CD4-positive, alpha-beta T cell treated with Interleukin-15 for 4 hours (primary cell): ENCODE measurements at places on chromosomes 6 and 20.
A peak's percentile ranks its signal among the peaks of the same experiment; 100 is the strongest.

DNA sequence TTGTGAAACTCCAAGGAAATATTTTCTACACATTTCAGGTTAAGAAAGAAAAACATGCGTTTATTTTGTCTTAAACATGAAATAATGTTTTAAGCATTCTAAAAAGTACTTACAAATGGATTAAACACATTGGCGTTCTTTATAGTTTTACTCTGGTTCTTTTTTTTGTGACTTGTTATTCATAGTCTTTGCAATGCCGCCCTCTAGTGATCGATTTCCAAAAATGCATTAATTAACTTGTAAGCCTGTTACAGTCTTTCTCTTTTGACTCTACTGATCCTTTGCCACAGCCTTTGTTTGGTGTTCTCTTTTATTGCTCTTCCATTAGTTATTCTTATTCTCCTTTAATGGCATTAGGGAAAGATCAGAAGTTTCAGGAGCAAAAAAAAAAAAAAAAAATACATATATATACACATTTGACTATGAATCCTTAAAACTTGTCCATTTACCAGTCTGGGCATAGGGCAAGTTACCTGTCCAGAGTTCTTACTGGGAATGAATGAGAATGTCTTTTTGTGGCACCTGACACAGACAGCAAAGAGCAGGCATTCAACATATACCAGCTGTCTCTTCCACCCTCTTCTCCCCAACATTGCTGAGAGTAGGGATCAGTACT, 59.9 kb downstream of the MACROD2 start:
- DNase-seq: peak; percentile 20

DNA sequence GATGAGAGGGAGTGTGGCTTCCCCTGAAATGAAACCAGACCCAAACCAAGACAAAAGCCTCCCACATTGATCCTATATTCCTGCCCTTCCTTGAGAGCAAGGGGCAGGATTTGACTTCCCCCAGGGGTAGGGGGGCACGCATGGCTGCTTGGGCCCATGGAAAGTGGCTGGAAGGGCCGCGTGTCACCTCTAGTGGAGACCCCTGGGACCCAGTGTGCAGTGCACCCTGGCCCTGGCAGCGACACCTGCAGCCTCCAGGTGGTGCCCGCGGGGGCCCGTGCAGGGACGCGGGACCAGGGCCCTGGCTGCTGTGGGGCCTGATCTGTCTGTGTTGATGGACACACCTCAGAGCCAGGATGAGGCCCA, 18.0 kb upstream of the SLCO4A1 start:
- DNase-seq: no peak

GRCh38 chr6:91653076-91653723, 1066.3 kb upstream of the MAP3K7 start:
- no peak for DNase-seq

DNA sequence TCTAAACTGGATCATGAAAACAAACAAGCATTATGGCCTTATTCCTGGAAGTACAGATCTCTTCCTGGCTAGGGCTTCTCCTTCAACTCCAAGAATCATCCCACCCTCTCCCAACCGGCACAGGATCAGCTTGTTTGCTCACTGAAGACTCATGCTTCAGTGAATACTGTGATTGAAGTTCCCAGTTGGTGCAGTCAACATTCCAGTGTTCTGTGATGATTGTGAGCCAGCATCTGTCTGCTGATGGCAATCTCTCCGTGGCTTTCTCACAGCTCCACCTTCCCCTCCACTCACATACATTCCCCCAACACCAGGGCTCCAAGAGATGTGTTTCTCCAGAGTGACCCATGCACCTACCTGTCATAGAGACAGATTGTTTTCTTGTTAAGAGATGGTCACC, 421.3 kb upstream of the BTBD3 start:
- DNase-seq: no peak

DNA sequence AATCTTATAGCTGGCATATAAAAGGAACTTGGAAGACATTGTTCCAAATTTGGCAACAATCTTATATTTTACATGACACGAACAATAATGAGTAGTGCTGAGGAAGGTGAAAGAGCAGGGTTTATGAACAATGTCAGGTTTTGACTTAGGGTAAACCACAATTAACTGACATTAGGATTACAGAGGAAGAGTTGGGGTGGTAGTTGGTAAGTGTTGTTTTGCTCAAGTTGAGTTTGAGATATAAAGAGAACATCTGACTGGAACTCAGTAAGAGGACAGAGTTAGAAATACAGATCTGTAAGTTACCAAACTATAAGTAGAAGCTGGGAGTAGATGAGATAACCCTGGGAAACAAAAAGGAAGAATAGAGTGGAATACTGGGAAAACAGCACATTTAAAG, 15.1 kb downstream of the RTN4IP1 start:
- DNase-seq: no peak

DNA sequence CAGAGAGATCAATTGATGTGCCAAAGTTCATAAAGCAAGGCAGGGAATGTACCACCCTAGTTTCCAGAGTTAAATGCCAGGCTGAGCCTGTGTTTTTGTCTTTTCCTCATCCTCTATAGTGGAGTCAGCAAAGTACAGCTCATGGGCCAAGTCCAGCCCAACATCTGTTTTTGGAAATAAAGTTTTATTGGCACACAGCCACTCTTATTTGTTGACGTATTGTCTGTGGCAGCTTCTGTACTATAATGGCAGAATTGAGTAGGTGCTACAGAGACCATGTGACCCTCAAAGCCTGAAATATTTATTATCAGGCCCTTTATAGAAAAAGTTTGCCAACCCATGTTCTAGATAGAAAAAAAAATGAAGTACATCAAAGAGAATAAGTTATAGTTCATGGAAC, 187.0 kb downstream of the TSHZ2 start:
- DNase-seq: no peak

- DNase-seq: no peak
Measured at GRCh38 chr20:40568200-40568599, 120.8 kb downstream of the MAFB start.

- DNase-seq: no peak
Measured at GRCh38 chr20:23027721-23028120, 7.4 kb upstream of the SSTR4 start.

DNA sequence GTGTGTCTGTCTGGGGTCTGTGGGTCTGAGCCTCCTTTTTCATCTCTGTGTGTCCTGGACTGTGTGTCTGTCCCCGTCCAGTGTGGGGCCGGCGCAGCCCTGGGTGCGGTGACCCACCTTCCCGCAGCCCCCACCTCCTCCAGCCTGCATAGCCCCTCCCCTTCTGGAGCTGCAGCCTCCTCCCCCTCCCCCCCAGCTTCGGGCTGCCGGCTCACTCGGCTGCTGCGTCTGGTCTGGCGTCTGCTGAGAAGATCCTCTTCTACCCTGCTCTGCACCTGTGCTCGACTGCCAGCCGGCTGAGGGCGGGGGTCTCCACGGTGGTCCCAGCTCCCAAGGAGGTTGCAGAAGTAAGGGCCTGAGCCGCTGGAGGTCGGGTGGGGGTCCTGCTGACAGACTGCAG, 7.6 kb upstream of the LKAAEAR1 start:
- no peak for DNase-seq

DNA sequence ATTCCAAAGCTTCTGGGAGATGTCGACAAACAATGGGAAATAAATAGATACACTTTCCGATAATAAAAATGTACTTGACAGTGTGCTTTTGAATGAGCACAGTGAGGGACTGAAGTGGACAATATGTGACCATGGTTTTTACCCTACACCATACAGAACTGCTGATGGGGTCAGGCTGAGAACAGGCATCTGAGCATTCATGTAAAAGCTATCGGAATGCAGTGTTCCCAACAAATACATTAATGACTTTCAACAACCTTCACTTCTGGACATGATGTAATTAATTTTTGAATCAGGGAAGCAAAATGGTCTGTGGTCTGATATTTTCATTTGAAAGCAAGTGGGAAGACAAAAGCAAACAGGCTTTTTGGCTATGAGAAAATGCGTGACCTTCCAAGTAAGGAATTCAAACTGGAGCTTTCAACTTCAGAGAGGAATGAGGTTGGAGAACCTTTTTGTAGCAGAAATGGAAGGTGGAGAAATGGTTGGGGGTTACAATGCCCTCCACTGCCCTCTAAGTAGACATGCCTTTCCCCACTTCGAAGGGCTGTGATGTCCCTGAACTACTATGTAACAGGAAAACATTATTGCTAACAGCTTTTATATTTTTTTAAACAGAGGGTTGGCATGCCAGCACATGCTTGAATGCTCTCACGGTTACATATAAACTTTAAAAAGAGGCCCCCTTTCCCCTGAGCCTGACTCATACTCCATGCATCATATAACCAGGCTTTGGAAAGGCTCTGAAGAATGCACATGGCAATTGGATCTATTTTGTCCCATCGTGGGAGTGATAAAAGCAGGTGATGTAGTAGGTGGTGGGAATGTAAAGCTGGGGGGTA, 203.5 kb upstream of the CITED2 start:
- DNase-seq: no peak

GRCh38 chr6:42326248-42326647, 108.6 kb upstream of the MRPS10 start:
- DNase-seq: no peak

DNA sequence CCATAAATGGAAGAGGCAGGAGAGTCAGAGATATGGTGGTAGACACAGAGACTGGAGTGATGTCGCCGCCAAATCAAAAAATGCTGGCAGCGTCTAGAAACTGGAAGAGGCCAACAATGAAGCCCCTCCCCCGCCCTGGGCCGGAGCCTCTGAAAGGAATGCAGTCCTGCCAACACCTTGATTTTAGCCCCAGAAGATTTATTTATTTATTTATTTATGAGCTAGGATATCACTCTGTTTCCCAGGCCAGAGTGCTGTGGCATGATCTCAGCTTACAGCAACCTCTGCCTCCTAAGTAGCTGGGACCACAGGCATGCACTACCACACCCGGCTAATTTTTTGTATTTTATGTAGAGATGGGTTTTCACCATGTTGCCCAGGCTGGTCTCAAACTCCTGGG, 82.6 kb upstream of the CCDC167 start:
- no peak for DNase-seq

DNA sequence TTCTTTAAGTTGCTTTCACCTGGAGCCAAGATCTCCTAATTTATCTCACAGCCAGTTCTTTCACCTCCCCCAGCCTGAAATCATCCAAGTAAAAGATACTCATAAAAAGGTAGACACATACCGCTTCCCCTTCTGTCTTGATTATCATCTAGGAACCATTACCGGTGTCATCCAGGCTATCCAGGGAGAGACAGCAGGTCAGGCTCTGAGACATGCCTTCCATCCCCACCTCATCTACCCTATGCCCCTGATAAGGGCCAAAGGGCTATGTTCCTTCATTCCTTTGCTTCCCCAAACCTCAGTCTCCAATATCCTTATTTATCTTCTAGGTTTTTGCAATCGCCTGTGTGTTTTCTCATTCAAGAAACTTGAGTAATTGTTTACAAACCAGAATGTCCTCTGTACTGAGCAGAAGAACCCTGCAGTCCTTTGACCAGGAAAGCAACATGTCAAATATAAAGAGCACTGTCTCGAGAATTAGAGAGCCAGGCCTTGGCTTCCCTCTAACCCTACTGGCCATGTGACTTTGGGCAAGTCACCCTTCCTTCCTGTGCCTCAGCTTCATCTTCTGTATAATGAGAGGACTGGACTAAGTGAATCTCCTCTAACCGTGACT, 41.0 kb downstream of the TNFRSF21 start:
- no peak for DNase-seq

DNA sequence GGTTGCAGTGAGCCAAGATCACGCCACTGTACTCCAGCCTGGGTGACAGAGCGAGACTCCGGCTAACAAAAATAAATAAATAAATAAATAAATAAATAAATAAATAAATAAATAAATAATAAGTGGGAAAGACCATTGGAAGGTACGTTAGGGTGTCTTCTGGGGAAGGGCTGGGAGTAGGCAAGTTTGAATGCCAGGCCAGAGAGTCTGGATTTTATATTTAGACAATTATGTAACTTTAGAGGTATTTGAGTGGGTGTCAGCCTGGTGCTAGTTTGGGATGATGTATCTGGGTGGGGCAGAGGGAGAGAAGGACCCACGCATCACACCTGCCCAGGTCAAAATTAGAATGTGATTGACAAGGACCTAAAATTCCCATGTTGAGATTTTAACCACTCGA, 108.5 kb upstream of the PRND start:
- DNase-seq: no peak

DNA sequence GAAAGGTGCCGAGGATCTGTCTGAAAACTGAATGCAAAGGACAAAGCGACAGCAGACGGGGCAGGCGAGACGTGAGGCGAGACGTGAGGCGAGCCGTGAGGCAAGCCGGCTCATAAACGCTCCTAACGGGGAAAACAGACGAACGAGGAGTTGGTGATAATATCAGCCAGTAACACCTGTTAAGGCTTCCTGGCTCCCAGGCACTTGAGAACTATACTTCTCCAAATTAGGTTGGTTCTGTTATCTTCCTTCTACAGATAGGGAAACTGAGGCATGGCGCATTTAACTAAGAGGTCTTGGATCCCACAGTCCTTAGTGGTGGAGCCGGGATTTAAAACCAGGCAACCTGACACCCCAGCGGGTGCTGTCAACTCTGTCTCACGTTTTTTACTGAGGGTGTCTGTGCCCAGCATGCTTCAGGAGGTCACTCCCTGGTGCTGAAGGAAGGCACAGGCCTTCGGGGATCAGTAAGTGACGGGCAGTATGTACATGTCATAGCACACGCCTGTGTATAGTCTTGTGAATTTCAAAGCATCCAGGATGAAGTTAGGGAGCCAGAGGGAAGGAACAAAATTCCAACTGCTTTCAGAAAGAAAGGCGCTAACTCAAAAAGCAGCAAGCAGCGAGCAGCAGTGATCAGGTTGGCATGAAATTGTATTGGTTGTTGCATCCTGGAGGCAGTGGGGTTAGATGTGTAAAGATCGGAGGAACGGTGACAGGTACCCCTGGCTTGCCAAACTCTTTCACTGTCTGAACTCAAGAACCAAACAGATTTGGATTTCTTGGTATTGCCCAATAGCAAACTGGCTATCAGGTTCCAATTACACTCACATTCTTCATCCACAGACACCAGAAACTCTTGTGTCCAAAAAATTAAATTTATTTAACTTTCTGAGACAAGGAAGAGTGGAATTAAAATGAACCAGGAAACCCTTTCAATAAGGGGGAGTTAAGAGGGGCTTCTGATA, 318.7 kb downstream of the THBS2 start:
- no peak for DNase-seq

- peak; percentile 12 for DNase-seq
Measured at GRCh38 chr6:155186052-155186658, 77.7 kb upstream of the CLDN20 start.

DNA sequence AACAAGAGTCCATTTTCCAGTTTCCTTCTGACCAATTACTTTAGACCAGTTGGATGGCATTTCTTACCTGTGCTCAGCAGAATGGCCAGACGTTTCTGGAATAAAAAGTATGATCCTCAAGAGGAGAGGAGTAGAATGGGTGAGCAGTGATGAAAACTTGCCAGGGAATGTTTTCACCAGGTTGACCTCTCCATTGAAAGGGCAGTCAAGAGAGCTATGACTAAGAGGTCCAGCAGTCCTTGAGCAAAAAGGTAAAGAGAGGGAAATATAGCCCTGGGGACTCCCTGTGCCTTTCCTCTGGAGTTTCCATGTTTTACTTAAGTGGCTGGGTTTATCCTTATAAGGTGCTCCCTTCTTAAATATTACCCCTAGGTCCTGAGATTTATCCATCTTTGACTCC, 210.9 kb downstream of the TBX18 start:
- DNase-seq: no peak

- no peak for DNase-seq
Measured at GRCh38 chr20:45953672-45954071, 18.3 kb downstream of the ZNF335 start.
